ENCODE measurements at places on chromosomes 4 and X.

- DNase-seq = no peak
Observed at GRCh38 chr4:126807132-126807531, 825.6 kb upstream of the INTU start.

DNA sequence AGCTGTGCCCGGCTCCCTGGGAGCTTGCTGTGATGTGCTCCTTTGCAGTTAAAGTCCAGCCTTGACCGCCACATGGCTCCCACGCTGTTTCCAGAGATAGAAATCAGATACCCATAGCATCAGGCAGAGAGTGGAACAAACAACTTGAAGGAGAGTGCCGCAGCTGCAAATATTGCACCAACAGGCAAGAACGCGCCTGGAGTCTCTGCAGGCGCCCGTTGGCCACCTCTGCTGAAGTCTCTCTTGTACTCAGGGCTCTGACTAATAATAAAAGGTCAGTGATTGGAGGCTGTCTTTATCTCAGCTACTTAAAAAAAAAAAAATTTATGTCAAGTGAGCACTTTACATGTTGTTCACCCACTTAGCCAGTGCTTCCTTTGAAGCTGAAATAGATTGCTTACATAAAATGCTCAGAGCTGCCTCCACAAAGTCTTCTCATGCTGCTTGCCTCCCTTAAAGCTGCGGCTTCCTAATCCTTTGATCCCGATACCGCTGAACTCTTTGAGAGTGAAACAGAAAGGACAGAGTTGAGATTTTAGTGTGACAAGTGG, 30.9 kb upstream of the TENM3 start:
- DNase-seq = no peak

DNA sequence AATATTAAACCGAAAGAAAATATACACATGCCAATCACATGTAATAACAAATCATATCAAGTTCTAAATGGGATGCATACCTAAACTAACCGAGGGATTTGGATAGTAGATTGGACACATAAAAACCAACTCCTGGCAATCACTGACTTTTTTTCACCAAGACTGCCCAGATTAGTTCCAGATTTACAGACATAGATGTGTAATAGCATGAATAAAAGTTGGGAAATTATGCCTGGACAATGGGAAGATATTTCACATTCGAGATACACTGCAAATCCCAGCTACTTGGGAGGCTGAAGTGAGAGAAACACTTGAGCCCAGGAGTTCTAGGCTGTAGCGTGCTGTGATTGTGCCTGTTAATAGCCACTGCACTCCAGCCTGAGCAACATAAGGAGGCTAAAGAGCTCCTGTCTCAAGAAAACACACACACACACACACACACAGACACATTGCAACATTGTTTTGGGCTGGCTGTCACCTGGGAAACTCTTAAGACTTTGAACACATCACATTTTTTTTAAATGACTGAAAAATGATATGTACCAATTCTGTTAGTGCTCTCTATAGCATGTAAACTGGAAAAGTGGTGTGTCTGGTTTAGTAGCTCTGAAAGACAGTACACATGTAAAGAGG, 5.7 kb downstream of the RAB40A start:
- DNase-seq = no peak

- no peak for DNase-seq
Observed at GRCh38 chrX:25020391-25020904, 4.7 kb upstream of the ARX start.

GRCh38 chr4:68349279-68349648, 626 bp downstream of the YTHDC1 start:
- DNase-seq = no peak

DNA sequence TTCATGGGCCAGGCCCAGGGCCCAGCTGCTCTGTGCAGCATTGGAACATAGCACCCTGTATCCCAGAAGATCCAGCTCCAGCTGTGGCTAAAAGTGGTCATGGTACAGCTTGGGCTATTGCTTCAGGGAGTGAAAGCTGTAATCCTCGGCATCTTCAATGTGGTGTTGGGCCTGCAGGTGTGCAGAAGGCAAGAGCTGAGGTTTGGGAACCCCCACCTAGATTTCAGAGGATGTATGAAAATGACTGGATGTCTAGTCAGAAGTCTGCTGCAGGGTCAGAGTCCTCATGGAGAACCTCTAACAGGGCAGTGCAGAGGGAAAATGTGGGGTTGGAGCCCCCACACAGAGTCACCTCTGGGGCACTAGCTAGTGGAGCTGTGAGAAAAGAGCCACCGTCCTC, 341.7 kb downstream of the PPP3CA start:
- no peak for DNase-seq

Measured in stimulated activated CD4-positive, alpha-beta T cell treated with anti-CD3 and anti-CD28 coated beads, Interleukin-2, amount 100 ng/mL, for 24 hours (primary cell).